ENCODE measurements at places on chromosomes 6 and 20. TPM values are rescaled to one million over a fixed set of nuclear protein-coding genes. Genes with fewer than 3 reads are reported as not detected.
A peak's percentile ranks its signal among the peaks of the same experiment; 100 is the strongest.

- DNase-seq: peak; percentile 82
- no peaks in the 10 kb centered on the region for H3K36me3 ChIP-seq
- H3K4me1 ChIP-seq: no peaks in the 10 kb centered on the region
- no peaks in the 10 kb centered on the region for H3K27me3 ChIP-seq
- H3K27ac ChIP-seq: peak within 1 kb of the TSS; percentile 79
- H3K4me3 ChIP-seq: peak within 1 kb of the TSS; percentile 75
These were observed at the start of gene FAM83B for GRCh38 chr6:54846243-54846856. TSS of gene FAM83B (plus strand) at chr6:54846771. CDS start at chr6:54870247, 23,476 bp downstream.

GRCh38 chr6:3987576-3987975, 91.4 kb downstream of the FAM217A start:
- H3K4me1 ChIP-seq: peaks cover 9% of the 10 kb centered on the region
- no peak for DNase-seq
- no peak overlapping the region for H3K27ac ChIP-seq
- no peaks in the 10 kb centered on the region for H3K27me3 ChIP-seq

DNA sequence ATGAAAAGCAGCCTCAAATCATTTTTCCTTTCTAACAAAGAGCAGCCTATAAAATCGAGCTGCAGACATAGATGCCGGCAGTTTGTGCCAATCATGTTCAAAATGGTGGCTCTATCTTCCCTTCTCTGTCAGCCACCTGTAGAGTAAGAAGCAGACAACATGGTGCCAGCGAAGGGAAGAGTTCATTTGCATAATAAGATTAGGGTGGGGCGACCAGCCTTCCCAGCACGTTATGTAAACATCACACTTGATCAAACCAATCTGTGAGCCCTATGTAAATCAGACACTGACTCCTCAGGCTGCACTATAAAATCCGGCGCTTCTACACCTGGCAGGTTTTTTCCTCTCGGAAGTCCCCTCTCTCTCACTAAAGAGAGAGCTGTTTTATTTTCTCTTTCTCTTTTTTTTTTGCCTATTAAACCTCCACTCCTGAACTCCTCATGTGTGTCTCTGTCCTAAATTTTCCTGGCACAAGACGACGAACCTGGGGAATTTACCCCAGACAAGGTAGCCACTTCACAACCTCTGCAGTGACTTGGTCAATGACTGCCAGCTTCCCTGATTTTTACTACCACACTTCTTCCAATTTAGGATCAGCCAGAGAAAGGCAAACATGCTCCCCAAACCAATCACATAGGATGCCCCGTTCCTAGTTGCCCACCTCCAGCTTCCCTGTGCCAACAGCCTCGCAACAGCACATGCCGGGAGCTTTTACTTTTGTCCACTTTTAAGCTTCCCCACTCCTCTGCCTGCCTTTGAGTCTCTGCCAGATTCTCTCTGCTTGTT, 12.9 kb downstream of the TPMT start:
- H3K4me1 ChIP-seq: no peaks in the 10 kb centered on the region
- DNase-seq: no peak
- H3K4me3 ChIP-seq: no peak overlapping the region
- no peaks in the 10 kb centered on the region for H3K36me3 ChIP-seq

DNA sequence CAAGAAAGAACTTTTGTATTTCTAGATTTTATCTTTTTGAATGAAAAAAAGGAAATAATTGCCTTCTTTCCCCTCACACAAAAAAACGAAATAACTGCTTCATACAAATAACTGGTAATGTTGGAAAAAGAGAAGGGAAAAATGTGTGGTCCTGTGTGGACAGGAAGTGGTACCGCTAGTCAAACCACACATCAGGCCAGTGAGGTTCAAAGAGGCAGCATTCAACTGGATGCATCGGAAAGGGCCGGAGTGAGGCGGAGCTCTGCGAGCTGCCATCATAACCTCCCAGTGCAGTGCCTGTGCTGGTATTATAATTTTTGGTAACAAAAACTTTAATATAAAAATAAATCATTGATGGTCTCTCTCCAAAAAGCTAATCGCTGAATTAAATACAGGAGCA, 111.2 kb downstream of the IRF4 start:
- H3K27me3 ChIP-seq: no peaks in the 10 kb centered on the region
- H3K4me1 ChIP-seq: no peaks in the 10 kb centered on the region
- no peak for DNase-seq

Gene ZSCAN31
- total RNA-seq: 4.6 TPM

Gene THBD
- total RNA-seq: 44.2 TPM

- H3K36me3 ChIP-seq: no peaks in the 10 kb centered on the region
- no peak overlapping the region for H3K27ac ChIP-seq
- H3K4me3 ChIP-seq: no peak overlapping the region
- H3K27me3 ChIP-seq: no peaks in the 10 kb centered on the region
- DNase-seq: no peak
These were observed 646.5 kb upstream of the NOX3 start for GRCh38 chr6:156102129-156102528.

Gene CGA
- not detected for total RNA-seq

- no peaks in the 10 kb centered on the region for H3K4me1 ChIP-seq
- no peak overlapping the region for H3K27ac ChIP-seq
- no peak overlapping the region for H3K4me3 ChIP-seq
- DNase-seq: no peak
These were observed 5.9 kb upstream of the PDE10A start for GRCh38 chr6:165668951-165669350.

Gene TFAP2B
- total RNA-seq: under 0.01 TPM

DNA sequence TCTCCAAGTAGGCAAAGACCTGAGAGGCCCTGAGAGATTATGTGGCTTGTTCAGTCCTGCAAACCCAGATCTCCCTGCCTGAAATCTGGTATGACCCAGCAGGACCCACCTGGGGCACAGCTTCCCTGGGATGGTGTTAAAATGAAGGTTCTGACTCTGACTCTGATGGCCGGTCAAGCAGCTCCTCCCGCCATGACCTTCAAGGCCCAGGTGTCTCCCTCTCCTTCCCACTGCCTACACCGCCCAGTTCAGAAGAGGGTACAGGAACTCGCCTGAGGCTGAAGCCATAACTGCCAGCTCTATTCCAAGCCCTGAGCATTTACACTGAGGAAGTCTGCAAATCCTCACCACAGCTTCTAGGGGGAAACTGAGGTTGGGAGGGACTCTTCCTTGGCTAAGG, 5.9 kb upstream of the CST7 start:
- no peaks in the 10 kb centered on the region for H3K27me3 ChIP-seq
- H3K4me1 ChIP-seq: no peaks in the 10 kb centered on the region
- H3K27ac ChIP-seq: no peak overlapping the region
- no peak for DNase-seq
- H3K4me3 ChIP-seq: no peak overlapping the region

- no peaks in the 10 kb centered on the region for H3K36me3 ChIP-seq
- DNase-seq: no peak
- no peaks in the 10 kb centered on the region for H3K27me3 ChIP-seq
These were observed 4.0 kb downstream of the SS18L1 start for GRCh38 chr20:62147528-62147927.

Gene MCHR2
- total RNA-seq: not detected

DNA sequence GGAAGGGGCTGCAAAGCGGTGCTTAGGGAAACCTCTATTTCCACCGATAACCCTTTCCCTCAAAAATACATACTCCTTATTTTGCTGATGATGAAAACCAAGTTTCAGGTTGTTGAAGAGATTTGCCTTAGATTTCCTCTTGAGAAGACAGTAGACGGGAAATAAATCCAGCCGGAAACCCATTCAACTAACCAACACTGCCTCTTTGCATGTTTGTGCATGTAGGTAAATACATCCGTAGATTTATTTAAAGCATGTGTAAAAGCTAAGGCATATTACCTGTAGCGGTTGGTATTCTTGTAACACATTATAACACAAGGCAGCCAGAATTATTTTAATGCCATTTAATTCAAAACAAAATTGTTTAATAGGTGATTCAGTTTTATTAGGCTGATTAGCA, 136.3 kb upstream of the SLC22A23 start:
- H3K4me3 ChIP-seq: no peak overlapping the region
- H3K4me1 ChIP-seq: no peaks in the 10 kb centered on the region
- peak overlapping the region; percentile 78 for H3K27ac ChIP-seq
- no peaks in the 10 kb centered on the region for H3K36me3 ChIP-seq
- no peaks in the 10 kb centered on the region for H3K27me3 ChIP-seq
- no peak for DNase-seq

Gene ME1
- 5.2 TPM for total RNA-seq

DNA sequence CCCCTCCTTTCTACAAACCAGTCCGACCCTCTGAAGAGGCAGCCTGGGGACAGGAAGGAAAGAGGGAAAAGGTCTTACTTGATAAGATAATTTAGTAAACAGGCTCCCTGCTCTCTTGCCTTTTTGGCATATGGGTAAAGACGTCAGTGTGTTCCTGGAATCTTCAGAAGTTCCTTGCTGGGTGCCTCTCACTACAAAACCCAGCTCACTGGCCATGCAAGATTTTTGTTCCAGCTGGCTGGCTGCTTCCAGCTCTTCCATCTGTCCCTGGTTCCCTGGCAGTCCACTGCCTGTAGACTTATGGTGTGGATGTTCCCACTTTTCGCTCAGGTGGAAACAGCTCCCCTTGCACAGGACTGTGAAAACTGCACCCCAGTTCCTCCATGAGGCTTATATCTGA, 57.4 kb downstream of the MOCS1 start:
- DNase-seq: no peak
- no peaks in the 10 kb centered on the region for H3K4me1 ChIP-seq
- H3K27ac ChIP-seq: no peak overlapping the region
- H3K27me3 ChIP-seq: no peaks in the 10 kb centered on the region
- no peaks in the 10 kb centered on the region for H3K36me3 ChIP-seq

DNA sequence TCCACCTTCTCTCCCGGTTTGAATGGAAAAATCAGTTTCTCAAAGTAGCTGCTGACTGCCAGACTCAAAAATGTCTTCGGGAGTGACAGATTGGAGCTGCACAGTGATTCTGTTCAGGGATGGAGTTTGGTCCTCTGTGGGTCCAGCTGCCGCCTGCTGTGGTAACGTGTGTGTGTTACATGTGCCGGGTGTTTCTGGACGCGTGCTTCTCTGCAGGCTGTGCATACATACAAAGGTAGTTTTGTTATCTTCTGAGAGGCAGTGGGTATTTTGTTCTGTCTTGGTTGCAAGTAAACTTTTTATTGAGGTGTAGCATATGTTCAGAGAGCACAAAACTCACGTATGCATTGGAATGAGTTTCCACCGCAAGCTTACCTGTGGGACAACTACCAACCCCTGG, 41.3 kb upstream of the NAA20 start:
- H3K27me3 ChIP-seq: no peaks in the 10 kb centered on the region
- no peak for DNase-seq
- H3K4me3 ChIP-seq: peak overlapping the region; percentile 57
- peaks cover 2% of the 10 kb centered on the region for H3K4me1 ChIP-seq

GRCh38 chr20:5973971-5974370, 23.5 kb downstream of the MCM8 start:
- DNase-seq: no peak
- H3K27ac ChIP-seq: no peak overlapping the region
- H3K4me1 ChIP-seq: no peaks in the 10 kb centered on the region
- no peak overlapping the region for H3K4me3 ChIP-seq

Gene MUC21
- not detected for total RNA-seq

DNA sequence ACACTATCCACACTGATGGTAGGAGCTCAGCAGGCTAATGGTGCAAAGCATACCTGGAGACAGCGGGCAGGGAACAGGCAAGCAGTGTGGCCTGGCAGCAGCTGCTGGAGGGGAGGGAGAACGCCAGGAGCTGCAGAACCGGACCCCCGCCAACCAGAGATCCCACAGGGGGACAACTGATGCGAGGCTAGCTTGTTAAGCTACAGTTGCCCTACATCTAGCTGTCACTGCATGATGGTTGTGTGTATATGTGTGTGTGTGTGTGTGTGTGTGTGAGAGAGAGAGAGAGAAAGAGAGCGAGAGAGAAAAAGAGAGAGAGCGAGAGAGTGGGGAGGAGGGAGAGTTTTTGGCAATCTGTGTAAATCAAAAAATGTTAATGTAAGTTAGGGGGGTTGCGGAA, 69.7 kb upstream of the NHSL1 start:
- H3K4me1 ChIP-seq: no peaks in the 10 kb centered on the region
- no peaks in the 10 kb centered on the region for H3K27me3 ChIP-seq
- no peak for DNase-seq
- no peak overlapping the region for H3K4me3 ChIP-seq
- H3K27ac ChIP-seq: no peak overlapping the region

Measured in breast epithelium (tissue), 4 donors.